ENCODE measurements at places on chromosomes 16 and 17. TPM values are rescaled to one million over a fixed set of nuclear protein-coding genes. Genes with fewer than 3 reads are reported as not detected.

The ALDH3A1 gene
- 27.9 TPM for total RNA-seq

The C17orf78 gene
- total RNA-seq: not detected

- H3K36me3 ChIP-seq: peaks cover 28% of the 10 kb centered on the region
- H3K4me3 ChIP-seq: no peak overlapping the region
- H3K4me1 ChIP-seq: peaks cover 20% of the 10 kb centered on the region
- no peak for DNase-seq
- no peak overlapping the region for H3K27ac ChIP-seq
- H3K27me3 ChIP-seq: no peaks in the 10 kb centered on the region
Observed at GRCh38 chr17:21209511-21210175, 4.3 kb downstream of the TMEM11 start.

DNA sequence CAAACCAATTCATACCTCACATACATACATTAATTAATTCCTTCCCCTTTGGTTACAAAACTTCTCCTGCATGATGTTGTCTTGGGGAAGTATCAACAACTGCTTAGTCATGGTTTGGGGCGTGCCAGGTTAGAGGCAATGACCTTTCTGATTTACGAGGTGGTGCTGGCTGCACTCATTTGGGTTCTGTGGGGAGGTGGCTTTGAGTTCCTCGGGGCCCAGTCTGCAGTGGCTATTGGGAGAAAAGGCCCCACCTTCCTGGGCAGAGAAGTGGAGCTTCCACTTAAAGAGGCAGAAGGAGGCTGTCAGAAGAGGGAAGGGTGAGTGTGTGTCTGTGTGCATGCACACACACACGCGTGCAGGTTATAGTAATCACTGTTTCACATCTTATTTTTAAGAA is 10.2 kb upstream of the ETV4 start:
- H3K27ac ChIP-seq: peak overlapping the region; percentile 33
- no peaks in the 10 kb centered on the region for H3K27me3 ChIP-seq
- peaks cover 16% of the 10 kb centered on the region for H3K4me1 ChIP-seq
- no peak overlapping the region for H3K4me3 ChIP-seq

DNA sequence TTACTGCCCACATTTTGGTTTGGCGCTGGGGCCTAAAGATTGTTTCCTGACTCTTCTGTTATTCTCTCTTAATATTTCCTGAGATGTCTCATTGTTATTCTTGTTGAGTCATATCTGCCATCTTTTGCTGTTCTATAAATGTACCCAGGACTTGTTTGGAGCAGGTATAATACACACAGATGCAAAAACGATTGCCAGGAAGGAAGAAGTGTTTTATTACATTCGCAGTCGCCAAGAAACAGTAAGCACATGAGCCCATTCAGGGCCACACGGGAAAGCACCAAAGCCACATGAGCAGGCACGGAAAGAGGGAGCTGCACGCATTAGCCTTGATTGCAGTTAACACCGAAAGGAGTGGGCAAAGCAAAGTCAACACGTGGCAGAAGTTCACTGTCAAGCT is 70.2 kb downstream of the ARHGAP44 start:
- H3K4me3 ChIP-seq: no peak overlapping the region
- no peak overlapping the region for H3K27ac ChIP-seq
- H3K36me3 ChIP-seq: no peaks in the 10 kb centered on the region
- H3K27me3 ChIP-seq: no peaks in the 10 kb centered on the region

DNA sequence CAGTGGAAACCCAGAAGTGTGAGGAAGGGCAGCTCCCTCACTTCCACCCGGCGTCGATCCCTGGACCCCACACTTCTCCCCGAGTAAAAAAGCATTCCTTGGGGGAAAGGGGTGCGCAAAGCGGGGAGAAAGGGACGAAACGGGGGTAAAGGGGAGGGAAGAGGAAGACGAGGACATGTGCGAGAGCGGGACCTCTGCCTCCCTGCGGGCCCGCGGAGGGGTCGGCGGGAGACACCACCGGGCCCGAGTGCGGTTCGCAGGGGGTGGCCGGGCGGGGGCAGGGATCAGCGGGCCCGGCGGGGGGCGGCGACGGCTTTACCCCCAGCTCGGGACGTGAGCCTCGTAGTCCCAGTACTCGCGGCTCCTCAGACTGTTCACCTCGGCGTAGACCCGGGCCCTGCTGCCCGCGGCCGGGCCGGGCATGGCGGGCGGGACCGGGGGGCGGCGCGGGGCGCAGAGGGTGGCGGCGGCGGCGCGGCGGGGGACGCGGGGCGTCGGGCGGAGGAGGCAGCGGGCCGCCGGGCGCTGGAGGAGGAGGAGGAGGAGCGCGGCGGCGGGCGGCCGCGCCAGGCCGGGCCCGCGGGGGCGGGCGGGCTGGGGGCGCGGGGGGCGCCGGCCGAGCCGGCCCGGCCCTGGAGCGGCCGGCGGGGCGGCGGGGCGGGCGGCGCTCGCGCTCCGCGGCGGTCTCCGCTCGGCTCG is 443 bp downstream of the CSNK2A2 start:
- peak overlapping the region; percentile 96 for H3K4me3 ChIP-seq
- peaks cover 16% of the 10 kb centered on the region for H3K36me3 ChIP-seq
- peaks cover 5% of the 10 kb centered on the region for H3K4me1 ChIP-seq
- H3K27ac ChIP-seq: no peak overlapping the region

DNA sequence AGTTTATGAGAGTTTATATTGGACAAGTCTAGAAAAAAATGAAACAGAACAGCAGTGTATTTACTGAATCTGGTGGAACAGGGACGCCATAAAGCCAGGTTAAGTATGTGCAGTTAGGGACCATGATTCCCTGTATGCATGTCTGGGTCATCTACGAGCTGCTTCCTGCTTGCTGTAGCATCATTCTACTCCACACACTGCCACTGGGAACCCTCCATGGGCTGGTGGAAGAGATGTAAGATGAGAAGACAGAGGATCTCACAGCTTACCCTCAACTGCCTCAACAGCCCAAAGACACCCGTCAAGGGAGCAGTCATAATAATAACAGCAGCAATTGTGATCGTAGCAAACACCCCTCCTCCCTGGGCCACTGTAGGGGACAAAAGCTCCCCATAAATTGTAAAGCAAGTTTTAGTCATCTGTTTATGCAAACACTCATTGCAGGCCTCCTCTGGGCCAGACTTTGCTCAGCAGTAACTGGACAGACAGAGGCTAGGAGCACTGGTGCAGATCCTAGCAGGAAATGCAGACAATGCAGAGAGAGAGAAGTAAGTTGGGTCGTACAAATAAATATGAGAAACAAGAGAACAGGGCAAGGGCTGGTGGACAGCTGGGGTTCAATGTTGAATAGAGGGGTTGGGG is 188.0 kb downstream of the SOX9 start:
- H3K27ac ChIP-seq: no peak overlapping the region
- peaks cover 5% of the 10 kb centered on the region for H3K4me1 ChIP-seq
- peak; percentile 16 for DNase-seq
- H3K27me3 ChIP-seq: no peaks in the 10 kb centered on the region
- no peak overlapping the region for H3K4me3 ChIP-seq
- H3K36me3 ChIP-seq: no peaks in the 10 kb centered on the region

DNA sequence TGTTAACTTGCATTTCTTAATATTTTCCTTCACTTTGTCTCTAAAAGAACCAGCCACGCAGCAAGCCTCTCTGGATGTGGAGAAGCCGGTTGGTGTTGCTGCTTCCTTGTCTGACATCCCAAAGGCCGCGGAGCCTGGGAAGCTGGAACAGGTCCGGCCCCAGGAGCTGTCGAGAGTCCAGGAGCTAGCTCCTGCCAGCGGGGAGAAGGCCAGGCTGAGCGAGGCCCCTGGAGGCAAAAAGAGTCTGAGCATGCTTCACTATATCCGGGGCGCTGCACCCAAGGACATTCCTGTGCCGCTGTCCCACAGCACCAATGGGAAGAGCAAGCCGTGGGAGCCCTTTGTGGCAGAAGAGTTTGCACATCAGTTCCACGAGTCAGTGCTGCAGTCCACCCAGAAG is 22.8 kb downstream of the GINS2 start:
- H3K27me3 ChIP-seq: no peaks in the 10 kb centered on the region
- DNase-seq: no peak
- H3K4me3 ChIP-seq: no peak overlapping the region
- H3K4me1 ChIP-seq: no peaks in the 10 kb centered on the region
